ENCODE measurements at places on chromosomes 7 and 10.

DNA sequence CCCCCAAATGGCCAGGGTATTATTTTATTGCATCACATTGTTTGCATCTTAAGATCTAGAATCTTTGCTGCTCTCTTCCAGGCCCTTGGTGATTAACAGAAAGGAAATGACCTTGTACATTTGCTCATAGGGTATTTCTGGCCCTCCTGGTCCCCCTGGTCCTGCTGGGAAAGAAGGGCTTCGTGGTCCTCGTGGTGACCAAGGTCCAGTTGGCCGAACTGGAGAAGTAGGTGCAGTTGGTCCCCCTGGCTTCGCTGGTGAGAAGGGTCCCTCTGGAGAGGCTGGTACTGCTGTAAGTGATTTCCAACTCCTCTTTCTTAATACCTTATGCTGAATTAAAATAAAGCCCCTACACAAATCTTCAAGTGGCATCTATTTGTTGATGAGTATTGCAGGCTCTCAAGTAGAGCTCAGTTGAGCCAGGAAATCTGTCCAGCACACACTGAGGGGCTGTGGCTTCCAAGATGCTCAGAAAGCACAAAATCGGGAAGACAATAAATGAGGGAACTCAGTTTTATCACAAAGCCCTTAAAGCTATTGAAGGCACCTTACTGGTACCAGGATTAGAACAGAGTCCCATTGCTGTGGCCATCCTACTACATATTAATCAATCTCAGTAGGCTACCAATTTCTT lies 28.2 kb downstream of the COL1A2 start:
- no peak for DNase-seq

- no peak for DNase-seq
Measured at GRCh38 chr10:21399392-21400035, 126.0 kb downstream of the SKIDA1 start.

- DNase-seq = no peak
Measured at GRCh38 chr7:134549366-134549765, 456 bp downstream of the AKR1B15 start.

DNA sequence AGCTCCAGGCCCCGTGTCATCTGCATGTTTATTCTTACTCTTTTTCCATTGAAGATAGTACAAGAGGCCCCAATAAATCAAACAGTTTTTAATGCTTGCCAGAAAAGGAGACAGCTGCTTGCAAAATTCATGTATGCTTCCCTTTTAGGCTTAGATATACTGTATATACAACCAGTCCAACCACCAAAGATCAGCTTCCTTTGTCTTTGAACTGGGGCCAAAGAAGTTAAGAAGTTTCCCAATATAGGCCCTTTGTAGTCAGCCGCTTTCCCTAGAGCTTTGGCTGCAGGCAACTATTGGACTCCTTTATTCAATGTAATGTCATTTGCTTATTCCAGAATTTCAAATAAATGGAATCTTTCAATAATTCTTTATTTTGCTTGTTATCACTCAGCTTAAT lies 1395.0 kb downstream of the GATA3 start:
- no peak for DNase-seq

- no peak for DNase-seq
Measured at GRCh38 chr10:11678074-11678793, 63.9 kb upstream of the ECHDC3 start.

DNA sequence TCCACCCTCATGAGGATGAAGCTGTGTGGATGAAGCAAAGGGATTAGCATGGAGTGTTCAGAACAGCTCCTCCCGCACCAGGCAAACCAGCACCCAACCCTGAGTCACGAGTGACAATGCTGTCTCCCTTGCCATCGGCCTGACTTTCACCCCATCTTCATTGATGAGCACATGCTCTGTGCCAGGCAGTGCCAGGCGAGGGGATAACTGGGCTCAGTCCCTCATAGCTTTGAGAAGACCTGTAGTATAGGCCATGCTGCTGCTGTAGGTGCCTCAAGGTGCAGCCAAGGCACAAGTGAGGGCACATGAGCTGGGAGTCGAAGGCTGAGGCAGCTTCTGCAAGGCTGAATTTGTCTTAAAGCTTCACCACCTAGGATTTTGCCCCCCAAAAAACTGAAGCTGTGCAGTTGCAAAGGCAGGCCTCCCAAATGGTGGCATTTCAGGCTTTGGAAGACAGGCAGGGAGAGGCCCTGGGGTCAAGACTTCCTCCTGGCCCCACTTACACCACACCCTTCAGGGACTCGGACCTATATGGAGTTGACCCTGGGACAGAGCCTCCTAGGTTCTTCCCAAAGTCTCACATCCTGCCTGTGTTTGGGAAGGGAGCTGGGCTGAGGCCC lies 54.2 kb upstream of the GDF10 start:
- DNase-seq = no peak

DNA sequence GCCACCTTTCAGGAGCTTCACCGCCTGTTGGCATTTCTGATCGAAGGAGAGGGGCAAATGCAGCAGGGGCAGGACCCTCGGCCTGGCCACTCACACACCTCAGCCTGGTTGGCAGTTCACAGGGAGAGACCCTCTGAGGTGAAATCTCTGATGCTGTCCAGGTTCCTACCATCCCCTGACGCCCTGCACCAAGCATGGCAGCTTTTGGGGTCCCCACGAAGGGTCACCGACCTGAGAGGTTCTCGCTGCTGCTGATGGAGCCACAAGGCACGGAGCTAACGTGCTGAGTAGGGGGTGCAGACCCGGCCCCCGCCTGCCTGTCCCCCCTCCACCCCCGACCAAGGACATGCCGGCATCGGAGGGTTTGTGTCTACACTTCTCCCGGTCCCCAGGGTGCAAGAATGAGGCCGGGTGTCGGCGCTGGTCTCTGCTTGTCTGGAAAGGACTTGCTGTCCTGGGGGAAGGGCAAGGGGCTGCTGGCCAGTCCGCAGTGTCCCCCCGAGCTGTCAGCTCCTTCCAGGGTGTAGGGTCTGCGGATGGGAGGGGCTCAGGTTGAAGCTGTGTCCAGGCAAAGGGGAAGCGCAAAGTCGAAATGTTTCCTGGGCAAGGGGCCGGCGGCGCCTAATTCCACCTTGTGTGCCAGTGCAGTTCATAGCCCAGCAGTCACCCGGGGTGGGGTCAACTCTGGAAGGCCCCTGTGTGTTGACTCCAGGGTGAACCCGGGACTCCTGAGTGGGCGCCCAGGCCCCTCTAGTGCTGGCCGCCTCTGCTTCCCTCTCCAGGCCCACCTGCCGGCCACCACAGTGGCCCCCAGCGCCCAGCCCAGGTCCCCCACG lies 132.6 kb downstream of the DNAJB6 start:
- DNase-seq = no peak

DNA sequence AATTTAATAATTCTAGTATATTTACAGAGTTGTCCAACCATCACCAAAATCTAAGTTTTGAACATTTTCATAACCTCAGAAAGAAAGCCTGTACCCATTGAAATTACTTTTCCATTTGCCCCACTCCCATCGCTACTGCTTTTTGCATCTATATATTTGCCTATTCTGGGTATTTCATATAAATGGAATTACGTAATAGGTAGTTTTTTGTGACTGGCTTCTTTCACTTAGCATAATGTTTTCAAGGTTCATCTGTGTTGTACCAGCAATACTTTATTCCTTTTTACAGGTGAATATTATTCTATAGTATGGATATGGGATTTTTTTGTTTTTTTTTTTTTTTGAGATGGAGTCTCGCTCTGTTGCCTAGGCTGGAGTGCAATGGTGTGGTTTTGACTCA lies 22.6 kb downstream of the KIF11 start:
- no peak for DNase-seq

- DNase-seq = no peak
Measured at GRCh38 chr10:132556994-132557441, 19.4 kb downstream of the INPP5A start.

- DNase-seq = no peak
Measured at GRCh38 chr10:18113881-18114280, 26.3 kb upstream of the CACNB2 start.

- DNase-seq = no peak
Measured at GRCh38 chr10:78804411-78805032, 264.2 kb upstream of the ZMIZ1 start.

DNA sequence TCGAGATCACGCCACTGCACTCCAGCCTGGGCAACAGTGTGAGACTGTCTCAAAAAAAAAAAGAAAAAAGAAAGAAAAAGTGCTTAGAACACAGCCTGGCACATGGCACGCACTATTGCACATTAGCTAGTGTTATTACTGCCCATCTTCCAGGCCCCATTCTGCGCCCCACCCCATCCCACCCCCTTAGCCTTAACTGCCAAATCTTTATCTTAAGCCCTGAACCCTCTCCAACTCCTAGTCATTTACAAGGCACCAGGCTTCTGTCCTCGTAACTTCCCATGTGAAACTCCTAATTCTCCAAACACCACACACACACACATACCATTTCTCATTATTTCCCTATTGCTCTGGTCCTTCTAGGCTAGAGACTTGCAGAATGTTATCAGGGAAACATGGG lies 4.8 kb downstream of the FRAT2 start:
- no peak for DNase-seq

DNA sequence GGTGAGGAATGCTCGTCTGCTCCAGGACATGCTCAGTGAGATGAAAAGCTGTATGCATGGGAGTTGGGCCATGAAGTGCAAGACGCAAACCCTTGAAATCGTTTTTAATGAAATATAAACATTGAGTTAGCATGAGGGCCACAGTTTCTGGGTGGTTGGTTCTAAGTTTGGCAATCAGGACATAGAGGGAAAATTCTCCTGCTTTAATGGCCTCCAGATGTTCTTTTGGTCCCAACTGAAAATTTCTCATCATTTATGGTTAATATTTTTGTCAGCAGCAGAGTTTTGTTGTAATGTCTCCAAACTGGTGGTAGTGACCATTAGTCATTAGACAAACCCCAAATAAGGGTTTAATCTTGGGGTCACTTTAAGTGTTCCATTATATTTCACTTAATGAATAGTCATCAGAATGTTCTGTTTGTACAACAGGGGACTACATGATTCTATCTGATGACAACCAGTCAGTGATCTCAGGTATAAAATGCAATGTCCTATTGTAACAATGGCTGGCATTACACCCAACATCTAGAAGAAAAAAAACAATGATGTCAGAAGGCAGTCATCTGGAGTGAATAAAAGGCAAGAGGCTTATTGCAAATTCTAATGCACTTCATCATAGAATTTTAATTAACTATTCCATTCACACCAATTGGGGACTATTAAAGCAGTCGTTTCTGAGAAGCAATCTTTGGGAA lies 197.4 kb downstream of the JCAD start:
- no peak for DNase-seq

DNA sequence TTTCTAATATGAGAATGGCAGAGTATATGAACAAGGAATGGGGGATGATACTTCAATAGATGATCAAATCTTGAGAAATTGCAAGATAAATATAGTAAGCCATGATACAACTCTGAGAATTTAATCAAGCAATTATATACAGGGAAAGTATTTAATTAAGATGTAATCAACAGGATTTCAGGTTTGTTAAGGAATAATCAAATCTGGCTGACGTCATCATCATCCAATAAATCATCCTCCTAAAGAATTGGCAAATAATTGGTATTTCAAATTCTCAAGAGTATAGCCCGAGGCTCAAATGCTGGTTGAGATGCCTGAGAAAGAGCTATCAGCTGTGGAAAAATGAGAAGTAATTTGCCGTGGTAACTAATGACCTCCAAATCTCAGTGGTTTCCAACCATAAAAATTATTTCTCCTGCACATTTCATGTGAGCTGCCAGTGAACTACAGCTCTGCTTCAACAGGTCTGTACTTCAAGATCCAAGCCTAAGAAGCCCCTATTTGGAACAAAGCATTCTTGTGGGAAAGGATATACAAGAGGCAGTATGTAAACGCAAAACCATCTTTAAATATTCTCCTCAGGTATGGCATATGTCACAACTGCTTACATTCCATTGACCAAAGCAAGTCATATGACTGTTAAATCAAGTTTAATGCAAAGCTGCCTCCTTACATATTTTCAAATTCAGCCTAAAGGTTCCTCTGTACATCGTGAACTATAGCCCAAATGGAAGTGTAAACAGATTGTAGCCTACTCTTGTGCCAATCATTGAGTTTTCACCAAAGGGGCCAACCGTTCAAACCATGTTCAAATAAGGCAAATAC lies 503.0 kb downstream of the KIF20B start:
- no peak for DNase-seq

DNA sequence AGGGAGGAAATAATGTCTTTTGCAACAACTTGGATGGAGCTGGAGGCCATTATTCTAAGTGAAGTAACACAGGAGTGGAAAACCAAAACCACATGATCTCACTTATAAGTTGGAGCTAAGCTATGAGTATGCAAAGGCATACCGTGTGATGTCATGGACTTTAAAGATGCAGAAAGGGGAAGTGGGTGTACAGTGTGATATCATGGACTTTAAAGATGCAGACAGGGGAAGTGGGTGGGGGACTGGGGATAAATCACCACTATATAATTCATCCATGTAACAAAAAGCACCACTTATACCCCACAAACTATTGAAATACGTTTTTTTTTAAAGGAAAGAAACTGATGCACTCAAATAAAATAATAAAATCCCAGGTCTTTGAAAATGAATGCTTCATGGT lies 29.5 kb downstream of the LYZL2 start:
- no peak for DNase-seq

- DNase-seq = no peak
Measured at GRCh38 chr7:876972-877311, 588 bp downstream of the GET4 start.

DNA sequence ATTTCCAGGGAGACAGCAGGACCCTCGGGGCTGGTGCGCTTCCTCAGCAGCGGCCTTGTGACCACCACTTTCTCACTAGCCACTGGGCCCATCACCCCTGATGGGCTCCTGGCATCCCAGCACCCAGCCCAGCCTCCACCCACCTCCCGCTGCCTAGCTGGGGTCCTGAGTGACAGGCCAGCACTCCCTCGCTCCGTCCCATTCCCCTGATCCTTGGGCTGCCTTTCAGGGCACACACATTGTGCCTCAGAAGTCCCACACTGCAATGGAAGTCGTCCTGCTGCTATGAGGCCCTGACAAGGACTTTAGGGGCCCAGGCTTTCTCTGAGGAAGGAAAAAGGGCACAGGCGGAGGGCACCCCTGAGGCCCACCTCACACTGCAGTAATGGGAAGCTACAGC lies 12.4 kb downstream of the CAMK2B start:
- DNase-seq = no peak

- DNase-seq = no peak
Measured at GRCh38 chr7:37052705-37053104, 328.4 kb upstream of the AOAH start.
